ENCODE measurements at places on chromosomes 2 and 18.
A peak's percentile ranks its signal among the peaks of the same experiment; 100 is the strongest.

DNA sequence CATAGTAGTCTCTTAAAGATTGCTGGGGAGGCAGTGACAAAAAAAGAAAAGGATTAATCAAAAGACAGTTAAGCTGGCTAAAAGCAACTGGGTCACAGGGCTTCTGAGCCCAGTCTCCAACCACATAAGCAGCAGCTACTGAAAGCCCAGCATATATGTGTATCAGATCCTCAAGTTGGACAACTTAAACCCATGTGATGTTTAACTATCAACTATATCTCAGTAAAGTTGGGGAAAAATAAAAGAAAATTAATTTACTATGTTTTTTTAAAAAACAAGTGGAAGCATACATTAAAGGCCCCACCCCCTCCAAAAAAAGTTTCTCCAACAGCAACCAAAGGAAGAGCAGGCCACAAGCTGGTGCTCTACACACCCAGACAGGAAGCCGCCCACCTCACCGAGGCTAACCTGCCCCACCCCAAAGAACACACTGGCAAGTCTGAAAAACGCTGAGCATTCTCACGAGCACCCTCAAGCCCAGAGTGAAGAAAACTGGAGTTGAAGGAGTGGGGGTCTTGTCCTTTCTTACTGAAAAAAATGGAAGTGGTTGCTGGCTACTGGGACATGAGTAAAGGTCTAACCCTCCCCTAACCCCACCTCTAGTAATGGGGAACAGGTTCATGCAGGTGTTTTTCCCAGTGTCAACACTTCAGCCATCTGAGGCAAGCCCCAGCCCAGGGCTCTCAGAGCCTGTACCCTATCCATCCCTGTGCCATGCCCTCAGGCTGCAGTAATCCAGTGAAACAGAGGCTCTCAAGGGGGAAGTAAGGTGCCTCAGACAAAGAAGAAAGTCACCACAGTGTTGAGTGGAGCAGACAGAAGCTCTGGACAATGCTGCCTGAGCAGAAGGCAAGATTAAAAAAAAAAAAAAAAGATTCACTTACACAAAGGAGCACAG is 106.3 kb downstream of the GYPC start:
- no peak for DNase-seq

DNA sequence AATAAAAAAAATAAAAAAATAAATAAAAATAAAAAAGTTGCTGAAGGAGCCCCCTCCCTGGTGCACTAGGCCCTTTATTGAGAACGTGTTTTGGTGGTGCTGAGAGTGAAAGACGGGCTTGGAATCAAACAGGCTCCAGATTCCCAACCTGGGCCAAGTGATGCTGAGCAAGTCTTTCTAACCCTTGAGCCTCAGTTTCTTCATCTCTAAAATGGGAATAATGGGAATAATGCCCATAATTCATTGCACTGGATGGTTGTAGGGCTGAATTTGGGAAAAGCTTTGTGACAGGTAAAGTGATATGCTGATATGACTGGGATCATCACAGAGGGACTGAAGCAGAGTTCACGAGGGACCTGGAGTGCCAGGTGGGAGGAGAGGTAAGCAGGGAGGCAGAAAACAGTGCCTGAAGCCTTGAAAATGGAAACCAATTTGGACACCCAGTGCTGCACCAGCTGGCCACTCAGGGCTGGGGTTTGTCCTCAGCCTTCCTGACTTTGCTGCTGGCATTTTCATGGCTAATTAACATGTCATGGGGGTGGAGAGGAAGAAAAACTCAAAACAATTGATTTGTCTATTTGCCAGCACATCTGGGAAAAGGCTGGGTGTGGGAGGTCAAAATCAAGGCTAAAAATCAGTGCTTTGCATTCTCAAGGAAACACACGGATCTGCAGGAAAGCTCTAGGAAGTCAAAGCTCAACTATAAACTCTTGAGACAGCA is 241.3 kb downstream of the LOXHD1 start:
- DNase-seq = no peak

- DNase-seq = no peak
Measured at GRCh38 chr2:220665108-220665471, 907.0 kb downstream of the EPHA4 start.

DNA sequence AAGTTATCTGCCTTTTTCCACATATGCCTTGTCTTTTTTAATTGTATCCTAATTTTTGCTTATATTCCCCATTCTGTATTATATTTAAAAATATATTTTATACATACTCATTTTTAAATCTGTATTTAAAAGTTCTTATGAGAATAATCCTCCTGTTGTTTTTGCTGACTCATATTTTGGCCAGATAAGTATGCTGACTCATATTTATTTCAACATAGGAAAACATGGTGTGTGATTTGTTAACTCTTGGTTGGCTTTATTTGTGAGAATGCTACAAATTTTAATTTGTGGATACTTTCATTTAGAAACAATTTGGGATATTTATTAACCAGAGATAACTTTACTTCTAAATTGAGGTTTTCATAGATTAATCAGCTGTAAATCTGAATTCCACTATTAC is 587.7 kb downstream of the CPS1 start:
- DNase-seq = no peak

DNA sequence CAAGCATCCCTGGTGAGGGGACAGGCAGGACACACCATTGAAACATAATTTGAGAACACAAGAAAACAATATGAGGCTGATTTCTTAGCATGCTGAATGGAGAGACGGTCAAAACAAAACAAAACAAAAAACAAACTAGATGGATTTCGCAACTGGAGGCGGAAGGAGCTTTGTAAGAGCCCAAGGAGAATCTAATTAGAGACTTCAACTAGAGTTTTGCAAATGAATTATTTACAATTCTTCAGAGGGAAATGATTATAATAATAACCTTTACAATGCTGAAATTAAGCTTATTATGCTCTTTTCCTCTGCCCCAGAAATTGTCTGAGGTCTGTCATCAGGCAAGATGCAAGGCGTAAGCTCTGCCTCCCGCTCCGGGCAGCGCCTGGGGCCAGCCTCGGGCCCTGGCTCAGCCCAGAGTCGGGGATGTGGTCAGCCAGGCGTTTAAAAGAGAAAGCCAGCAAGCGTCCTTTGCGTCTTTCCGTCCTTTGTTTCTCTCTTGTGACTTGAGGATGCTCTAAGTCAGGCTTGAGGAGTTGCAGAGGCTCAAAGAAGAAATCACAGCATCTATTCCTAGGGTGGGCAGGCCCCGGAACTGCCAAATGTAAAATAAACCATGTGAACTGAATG is 139.6 kb downstream of the TWIST2 start:
- DNase-seq = no peak

GRCh38 chr18:55781481-55781957 is 193.5 kb upstream of the TCF4 start:
- peak; percentile 36 for DNase-seq

DNA sequence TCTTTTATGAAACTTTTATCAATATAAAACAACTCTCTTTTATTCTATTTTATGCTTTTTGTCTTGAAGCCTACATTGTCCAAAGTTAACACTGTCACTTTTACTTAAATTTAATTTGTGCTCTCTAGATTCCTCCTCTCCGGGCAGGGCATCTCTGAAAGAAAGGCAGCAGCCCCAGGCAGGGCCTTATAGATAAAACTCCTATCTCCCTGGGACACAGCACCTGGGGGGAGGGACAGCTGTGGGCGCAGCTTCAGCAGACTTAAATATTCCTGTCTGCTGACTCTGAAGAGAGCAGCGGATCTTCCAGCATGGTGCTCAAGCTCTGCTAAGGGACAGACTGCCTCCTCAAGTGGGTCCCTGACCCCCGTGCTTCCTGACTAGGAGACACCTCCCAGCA is 447.7 kb upstream of the FANCL start:
- DNase-seq = no peak

DNA sequence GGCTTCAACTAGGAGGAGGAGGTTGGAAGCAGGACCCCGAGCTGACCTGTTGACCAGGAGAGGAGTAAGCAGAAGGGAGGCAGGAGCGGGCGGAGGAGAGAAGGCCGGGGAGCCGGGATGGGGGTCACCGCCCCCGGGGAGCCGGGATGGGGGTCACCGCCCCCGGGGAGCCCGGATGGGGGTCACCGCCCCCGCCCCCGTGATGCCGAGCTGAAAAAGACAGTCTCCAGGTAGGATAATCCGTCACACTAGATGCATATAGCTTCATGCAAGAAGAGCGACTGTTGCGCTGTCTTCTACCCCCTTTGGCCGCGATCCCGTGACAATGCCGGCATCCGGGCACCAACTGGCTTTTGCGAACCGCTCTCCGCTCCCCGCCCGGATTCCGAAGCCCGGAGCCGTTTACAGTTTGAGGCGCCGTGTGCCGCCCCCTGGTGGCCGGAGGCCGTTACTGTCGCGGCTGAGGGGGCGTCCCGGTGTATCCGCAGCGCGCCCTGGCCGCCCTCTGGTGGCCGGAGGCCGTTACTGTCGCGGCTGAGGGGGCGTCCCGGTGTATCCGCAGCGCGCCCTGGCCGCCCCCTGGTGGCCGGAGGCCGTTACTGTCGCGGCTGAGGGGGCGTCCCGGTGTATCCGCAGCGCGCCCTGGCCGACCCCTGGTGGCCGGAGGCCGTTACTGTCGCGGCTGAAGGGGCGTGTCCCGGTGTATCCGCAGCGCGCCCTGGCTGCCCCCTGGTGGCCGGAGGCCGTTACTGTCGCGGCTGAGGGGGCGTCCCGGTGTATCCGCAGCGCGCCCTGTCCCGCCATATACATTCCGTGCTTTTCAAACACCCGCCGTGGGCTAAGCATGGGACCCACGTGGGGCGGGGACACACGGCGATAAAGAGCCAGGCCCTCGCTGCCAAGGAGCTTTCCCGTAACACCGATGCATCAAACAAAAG is 89.6 kb downstream of the ACTR3 start:
- peak; percentile 35 for DNase-seq

GRCh38 chr18:23220355-23220754 is 85.1 kb downstream of the CABLES1 start:
- DNase-seq = no peak

- no peak for DNase-seq
Measured at GRCh38 chr2:235414422-235414821, 79.4 kb upstream of the AGAP1 start.

GRCh38 chr18:49476664-49477411 is 10.2 kb downstream of the C18orf32 start:
- DNase-seq = peak; percentile 80

GRCh38 chr18:76499637-76500340 is 4.7 kb upstream of the ZNF516 start:
- DNase-seq = no peak

DNA sequence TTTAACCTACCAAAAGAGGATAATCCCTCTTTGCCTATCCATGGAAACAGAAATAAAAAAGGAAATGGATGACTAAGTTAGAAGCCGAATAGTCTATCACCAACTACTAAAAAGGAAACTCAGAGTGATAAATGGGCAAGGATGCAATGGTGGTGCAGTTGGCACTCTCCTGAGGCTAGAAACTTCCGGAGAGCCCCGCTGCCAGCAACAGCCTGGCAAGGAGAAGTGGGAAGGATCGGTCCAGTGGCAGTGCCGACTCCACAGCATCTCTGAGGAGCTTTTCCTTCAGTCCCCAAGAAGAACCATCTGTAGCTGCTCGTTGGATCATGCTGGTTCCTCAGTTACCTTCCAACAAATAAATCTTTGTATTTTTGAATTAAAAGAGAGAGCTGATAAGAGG is 74.7 kb downstream of the DPP4 start:
- no peak for DNase-seq

- no peak for DNase-seq
Measured at GRCh38 chr2:239640210-239640609, 239.4 kb upstream of the HDAC4 start.

GRCh38 chr18:58454406-58455061 is 174.4 kb downstream of the ALPK2 start:
- DNase-seq = no peak

- DNase-seq = no peak
Measured at GRCh38 chr18:66111018-66111417, 360.2 kb downstream of the CDH7 start.

DNA sequence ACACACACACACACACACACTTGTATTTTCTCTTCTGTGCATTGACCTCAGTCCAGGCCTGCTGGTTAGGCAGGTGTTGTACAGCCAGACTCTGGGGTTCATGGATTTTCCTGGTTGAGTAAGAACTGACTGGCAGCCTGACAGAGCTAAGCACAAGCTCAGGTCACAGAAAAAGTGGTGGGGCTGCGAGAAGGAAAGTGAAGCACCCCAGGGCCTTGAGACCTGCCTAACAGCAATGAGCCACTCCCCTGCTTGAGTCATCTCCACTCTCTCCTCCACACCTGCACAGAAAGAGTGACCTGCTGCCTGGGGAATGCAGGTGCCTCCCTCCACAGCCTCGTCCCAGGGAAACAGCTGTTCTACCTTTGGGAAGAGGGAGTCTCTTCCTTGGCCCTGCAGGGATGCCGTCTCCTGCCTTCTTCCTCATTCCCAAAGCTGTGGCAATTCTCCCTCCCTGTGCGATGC is 91.4 kb upstream of the LGALSL start:
- DNase-seq = no peak

GRCh38 chr18:22176420-22177326 is 7.3 kb downstream of the GATA6 start:
- DNase-seq = no peak

DNA sequence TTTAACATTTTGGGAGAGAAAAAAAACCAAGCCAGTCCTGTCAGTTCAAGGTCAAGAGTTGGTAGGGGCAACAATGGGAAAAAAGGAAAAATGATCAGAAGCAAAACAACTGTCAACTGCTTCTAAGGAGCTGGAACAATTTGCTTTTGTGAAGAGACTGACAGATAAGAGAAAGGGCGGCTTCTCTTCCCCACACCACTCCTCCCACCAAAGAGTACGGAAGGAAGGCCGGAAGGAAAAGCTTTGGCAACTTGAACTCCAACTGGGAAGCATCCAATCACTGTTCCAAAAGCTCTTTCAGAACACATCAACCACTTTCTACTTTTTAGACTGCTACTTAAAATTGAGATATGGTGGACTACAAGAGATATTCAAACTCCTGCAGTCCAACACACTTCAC is 57.8 kb upstream of the NFU1 start:
- no peak for DNase-seq

GRCh38 chr2:16046649-16047048 is 106.3 kb downstream of the MYCN start:
- no peak for DNase-seq

GRCh38 chr2:36369716-36370115 is 14.1 kb downstream of the CRIM1 start:
- DNase-seq = no peak

- DNase-seq = peak; percentile 7
Measured at GRCh38 chr2:151051574-151052220, 210.0 kb downstream of the RBM43 start.

- no peak for DNase-seq
Measured at GRCh38 chr2:163563336-163563735, 172.5 kb downstream of the FIGN start.

DNA sequence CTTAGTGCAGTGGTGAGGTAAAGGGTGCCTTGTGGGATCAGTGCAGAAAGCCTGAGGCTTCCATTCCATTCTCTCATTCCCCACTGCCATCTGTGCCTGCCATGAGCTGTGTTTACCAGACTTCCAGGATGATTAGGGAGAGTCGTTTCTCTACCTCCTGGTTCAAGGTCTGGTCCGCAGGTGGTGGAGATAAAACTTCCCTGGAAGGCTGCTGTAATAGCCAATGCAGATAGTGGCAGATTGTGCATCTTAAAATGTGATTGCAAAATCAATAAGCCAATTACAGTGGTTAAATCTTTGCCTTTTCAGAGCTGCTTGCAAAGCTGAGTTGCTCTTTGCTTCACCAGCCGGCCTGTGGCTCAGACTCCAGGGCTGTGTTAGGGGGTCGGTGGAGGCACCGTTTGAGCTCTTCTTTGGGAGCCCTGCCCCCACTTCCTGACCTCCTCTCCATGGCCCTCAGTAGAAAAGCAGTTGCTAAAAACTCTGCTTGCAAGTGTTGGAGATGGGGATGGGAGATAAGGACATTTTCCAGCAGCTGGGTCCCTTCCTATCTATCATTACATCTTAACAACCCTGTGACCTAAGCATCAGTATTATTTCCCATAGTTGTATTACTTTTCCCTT is 95.2 kb upstream of the HS6ST1 start:
- no peak for DNase-seq
